Iris pigment epithelial cell (primary cell): ENCODE measurements at places on chromosomes 5 and 9.

DNA sequence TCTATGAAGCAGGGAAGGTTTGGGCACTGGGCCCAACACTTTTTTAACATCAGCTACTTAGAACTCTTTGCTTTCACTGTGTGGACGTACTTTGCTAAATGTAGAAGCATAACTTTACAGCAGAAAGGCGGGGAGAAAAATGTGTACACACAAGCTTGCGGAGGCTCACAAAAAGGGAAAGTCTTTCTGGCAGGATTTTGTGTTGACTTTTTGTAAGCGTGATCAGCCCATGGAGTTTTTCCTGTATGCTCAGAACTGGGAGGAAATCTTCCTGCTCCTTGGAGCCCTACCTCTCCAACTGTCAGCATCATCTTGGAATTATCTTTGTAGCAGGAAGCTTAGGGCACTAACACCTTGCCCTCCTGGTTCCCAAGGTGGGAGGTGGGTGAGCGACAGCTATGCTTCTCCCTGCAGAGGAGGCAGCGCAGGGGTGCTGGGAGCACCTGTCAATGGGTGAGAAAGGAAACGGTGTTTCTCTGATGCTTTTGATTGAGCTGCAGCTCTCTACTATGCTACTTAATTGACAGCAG lies 321.9 kb downstream of the GADD45G start:
- no peak for DNase-seq

DNA sequence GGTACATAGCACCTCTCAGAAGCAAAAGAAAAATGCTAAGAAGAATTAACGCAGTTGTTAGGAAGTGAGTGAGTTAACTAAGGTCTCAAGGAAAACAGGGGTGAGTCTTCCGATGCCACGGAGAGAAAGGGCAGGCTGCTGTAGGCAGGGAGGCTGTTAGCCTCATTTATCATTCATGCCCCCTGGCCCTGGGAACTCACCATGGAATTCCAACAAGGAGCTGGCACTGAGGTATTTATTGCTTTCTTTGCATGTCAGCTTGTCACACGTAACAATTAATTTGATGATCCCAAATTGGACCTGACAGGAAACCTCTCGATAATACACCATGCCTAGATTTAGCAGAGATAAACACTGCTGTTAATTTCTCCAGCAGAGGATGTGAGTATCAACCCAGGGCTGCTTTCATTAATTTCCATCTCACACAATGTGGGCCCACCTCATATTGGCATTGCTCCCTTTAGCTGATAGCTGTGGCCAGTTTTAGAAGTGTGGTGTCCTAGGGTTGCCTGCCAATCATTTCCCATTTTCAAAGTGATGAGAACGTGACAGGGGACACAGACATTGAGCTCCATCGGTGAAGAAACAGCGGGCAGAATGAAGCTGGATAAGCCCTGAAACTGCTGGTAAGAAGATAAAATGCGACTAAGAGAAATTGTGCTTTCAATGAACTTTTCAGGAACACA lies 45.3 kb downstream of the DAP start:
- DNase-seq, result no peak

GRCh38 chr5:142532781-142533176 lies 153.1 kb downstream of the FGF1 start:
- no peak for DNase-seq

DNA sequence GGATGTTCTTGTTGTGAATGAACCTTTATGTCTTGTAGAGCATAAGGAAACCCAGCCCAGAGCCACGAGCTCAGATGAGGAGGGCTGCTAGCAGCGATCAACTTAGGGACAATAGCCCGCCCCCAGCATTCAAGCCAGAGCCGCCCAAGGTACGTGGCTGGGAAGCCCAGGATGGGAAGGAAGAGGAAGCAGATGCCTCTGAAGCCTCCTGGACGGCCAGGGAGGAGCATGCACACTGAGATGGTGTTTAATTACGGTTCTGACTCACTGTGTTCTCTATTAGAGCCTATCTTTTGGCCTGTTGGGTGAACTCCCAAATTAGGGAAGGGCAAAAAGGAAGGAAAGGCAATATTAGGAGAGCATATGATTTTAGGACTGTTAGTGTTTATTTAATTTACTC lies 75.3 kb downstream of the TJP2 start:
- DNase-seq, result peak; percentile 14

- peak; percentile 48 for DNase-seq
These were observed 3.3 kb downstream of the RNF20 start for GRCh38 chr9:101536938-101537337.

DNA sequence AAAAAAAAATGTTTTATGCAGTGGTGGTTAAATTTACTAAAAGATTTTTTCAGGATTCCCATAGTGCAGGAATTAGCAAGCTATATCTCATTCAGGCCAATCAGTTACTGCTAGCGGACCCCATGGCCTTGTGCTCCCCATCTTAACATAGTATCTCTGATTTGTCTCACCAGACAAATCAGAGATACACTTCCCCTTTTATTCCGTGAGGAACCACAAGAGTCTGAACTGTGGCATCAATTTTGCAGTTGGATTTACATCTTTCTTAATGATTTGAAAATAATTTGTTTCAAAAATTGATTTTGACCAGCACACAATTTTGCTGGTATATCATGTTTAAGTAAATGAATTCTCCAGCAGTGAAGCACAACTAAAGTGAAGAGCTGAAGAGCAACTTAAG lies 17.9 kb downstream of the ITGA1 start:
- no peak for DNase-seq

DNA sequence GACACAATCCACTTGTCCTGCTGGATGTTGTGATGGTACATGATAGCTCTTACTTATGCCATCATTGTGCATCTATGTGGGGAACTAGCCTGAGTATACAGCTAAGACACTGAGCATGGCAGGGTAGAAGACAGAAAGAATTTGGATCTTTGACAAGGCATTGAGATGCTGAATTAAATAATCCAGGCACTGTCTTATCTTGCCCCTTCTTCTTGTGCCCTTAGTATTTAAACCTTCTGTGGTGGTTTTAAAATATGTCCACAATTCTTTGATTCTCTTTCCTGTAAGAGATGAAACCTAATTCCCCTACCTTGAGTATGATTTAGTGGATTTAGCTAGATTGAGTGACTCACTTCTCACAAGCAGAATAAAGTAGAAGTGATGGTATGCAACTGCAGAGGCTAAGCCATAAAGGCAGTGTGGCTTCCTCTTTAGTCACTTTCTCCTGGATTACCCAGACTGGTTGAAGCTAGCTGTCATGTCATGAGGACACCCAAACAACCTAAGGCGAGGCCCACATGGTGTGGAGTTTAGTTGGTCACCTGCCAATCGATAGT lies 174.0 kb upstream of the NREP start:
- DNase-seq, result peak; percentile 93

- peak; percentile 78 for DNase-seq
These were observed 9.7 kb downstream of the PTGES2 start for GRCh38 chr9:128117613-128118471.

DNA sequence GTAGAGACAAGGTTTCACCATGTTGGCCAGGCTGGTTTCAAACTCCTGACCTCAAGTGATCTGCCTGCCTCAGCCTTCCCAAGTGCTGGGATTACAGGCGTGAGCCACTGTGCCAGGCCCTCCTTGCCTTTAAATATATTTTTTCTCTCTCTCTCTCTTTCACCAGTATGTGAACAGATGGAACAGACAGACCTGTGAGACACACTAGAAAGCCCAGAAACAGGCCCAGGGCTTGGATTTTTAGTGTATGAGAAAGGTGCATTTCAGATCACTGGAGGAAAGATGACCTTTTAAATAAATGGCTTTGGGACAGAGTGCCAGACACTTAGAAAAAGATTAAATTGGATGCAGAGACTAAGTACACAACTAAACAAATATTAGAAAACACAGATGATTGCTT lies 3.1 kb downstream of the RASGEF1C start:
- DNase-seq, result no peak

DNA sequence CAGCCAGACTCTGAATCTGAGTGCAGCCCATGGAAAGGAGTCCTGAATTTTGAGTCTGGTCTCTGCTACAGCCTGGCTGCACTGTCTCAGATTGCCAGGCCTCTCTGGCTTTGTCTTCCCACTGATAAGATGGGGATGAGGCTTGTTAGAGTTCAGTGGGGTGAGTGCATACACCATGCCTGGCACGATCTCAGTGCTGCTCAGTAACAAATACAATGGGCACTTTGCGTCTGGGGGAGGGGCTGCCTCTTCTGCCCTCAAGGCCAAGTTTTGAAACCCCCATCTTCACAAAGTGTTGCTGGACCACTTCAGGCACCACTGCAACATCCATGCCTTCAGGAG lies 49.0 kb downstream of the PPARGC1B start:
- no peak for DNase-seq

DNA sequence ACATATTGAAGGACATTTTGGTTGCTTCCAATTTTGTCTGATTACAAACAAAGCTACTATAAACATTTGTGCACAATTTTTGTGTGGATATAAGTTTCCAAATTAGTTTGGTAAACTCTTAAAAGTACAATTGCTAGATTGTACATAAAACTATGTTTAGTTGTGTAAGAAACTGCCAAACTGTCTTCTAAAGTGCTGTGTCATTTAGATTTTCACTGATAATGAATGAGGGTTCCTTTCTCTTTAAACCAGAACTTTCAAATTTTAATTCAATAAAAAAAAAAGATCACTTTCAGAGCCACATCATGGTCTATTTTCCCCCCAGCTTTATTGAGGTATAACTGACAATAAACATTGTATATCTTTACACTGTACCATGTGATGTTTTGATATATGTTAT lies 74.0 kb upstream of the TRPC7 start:
- DNase-seq, result no peak

- peak; percentile 36 for DNase-seq
These were observed 535 bp downstream of the UNC5A start for GRCh38 chr5:176810687-176811501.

DNA sequence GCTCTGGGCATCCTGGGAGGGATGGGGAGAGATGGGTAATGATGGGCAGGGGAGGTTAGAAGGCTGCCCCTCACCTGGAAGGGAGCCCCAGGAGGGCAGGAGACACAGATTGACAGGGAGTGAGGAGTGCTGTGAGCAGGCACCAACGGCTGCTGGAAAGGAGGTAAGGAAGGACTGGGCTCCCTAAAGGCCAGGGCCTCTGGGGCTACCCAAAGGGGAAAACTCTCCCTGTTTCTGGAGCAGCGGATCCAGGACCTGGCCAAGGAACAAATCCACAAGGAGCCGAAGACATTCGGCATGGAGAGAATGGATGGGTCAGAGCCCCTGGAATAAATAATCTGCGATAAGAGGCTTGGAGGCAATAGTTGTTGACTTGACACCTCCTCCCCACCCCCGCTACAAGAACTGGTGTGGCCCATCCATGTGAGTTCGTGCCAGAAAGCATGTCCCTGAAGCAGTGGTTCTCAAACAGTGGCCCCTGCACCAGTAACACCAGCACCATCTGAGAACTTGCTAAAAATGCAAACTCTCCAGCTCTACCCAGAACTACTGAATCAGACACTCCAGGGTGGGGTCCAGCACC lies 208.3 kb downstream of the GABBR2 start:
- no peak for DNase-seq

DNA sequence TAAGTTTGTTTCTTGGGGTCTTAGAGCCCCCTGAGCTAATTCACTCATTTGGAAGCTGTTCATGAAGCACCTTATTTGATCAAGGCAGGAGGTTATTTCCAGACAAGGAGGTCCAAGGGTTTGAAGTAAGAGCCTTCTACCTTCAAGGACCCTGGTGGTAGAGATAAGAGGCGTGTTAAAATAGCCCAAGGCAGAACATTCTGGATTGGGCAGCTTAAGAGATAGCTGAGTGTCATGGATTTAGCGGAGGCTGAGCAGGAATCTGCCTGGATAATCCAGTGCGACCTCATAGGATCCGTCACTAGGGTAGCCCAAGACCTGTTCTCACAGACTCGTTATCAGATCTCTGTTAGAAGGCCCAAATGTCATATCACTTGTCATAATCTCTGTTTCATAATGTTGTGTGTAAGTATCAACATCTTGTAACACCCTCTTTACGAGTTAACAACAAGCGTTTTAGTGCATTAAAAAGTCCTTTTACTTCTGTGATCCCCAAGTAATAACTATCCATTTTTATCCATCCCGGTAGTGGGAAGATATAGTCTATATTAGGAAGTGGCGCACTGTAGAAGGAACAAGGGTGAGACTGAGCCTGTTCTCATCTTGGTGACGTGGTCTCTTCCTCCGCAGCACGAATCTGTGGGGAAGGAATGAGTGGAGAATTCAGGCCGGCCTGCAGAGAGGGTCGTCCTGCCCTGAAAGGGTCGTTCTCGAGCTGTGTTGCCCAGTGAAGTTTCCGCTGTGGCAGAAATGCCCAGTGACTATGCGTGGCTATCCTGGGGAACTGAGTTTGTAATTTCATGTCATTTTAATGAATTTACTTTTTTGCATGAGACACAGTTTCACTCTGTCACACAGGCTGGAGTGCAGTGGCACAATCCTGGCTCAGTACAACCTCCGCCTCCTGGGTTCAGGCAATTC lies 28.8 kb downstream of the SLC25A25 start:
- DNase-seq, result no peak

- DNase-seq, result no peak
These were observed 5.2 kb downstream of the HAPLN1 start for GRCh38 chr5:83715236-83716065.

DNA sequence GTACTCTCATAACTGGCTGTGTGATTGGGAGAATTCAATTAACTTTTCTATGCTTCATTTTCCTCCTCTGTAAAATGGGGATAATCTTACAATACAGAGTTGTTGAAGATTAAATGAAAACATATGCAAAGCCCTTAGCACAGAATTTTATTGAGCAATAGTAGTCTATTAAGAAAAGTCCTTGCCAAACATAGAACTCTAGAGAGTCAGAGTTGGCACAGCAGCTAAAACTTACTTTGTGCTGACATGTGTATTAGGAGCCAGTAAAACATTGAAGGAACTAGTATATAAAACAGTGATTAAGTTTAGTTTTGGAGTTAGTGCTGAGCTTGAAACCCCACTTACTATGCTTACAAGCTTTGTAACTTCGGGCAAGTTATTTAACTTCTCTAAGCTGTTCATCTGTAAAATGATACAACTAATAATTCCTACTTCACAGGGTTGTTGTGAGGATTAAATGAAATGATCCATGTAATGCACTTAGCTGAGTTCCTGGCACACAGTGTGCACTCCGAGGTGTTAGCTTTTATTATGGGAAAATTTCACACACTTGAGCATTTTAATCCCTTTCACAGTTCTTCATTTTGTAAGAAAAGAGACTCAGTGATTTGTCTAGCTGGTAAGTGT lies 20.0 kb upstream of the GRIN3A start:
- no peak for DNase-seq

- no peak for DNase-seq
These were observed 327.2 kb upstream of the MSX2 start for GRCh38 chr5:174397206-174397605.

GRCh38 chr5:143166090-143166489 lies 237.4 kb downstream of the NR3C1 start:
- no peak for DNase-seq

GRCh38 chr9:70110194-70111041 lies 66.8 kb downstream of the MAMDC2 start:
- peak; percentile 45 for DNase-seq

GRCh38 chr5:149474198-149474597 lies 77.0 kb downstream of the CSNK1A1 start:
- no peak for DNase-seq

GRCh38 chr9:96086936-96087571 lies 211.6 kb downstream of the ERCC6L2 start:
- no peak for DNase-seq

- no peak for DNase-seq
These were observed 3.6 kb upstream of the ENG start for GRCh38 chr9:127858041-127858512.
